ENCODE measurements at places on chromosomes 1 and 21.
A peak's percentile ranks its signal among the peaks of the same experiment; 100 is the strongest.

- DNase-seq = no peak
These were observed 110.3 kb upstream of the CTTNBP2NL start for GRCh38 chr1:112285746-112286145.

- DNase-seq = peak; percentile 77
These were observed 622 bp downstream of the ELK4 start for GRCh38 chr1:205631010-205631767.

DNA sequence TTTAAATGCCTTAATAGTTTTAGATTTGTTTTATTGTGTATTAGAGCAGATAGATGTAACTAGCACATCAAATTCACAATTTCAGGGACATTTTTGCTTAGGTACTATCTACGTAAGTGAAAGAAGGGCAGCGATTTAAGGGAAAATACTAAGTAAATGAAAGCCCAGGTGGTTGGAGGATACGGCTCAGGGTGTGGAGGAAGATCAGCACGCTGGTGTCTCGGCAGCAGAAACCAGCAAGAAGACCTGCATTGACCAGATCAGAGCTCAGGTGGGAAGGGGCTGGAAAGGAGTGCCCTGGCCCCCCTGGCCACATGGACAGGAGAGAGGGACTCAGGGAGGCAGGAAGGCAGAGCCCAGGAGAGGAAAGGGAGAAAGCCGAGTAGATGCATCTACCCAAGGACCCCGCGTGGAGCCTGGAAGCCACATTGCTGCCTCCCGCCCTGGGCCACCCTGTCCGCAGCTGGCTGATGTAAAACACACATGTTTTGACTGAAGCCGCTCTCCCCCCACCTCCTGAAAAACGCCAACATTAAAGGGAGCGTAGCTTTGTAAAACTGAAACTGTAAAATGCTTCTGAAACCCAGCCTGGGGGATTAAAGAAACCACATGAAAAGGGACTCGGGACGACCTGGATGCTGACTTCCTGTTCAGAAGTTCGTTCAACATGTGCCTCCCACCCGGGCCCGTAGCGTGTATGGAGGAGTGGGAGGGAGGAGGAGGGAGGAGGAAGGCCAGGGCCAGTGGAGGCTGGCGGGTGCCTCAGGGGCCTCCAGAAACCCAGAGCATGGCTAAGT is 72.6 kb upstream of the TARDBP start:
- no peak for DNase-seq

DNA sequence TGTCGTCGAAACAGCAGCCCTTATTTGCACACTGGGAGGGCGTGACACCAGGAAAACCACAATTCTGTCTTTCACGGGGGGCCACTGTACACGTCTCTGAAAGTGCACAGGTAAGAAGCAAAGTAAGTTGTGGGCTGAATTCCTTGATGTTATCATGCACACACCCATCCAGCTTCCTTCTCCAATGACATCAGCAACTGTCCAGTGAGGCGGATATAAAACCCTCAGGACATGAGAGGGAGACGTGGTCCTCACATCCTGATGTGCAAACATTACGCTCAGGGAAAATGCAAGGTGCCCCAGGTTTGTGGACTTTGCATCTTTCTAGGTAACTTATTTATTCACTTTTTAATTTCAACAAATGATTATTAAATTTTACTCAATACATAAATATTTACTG is 3.0 kb downstream of the TFF1 start:
- DNase-seq = peak; percentile 33

GRCh38 chr21:31184876-31185275 is 146.6 kb upstream of the KRTAP19-8 start:
- DNase-seq = no peak

DNA sequence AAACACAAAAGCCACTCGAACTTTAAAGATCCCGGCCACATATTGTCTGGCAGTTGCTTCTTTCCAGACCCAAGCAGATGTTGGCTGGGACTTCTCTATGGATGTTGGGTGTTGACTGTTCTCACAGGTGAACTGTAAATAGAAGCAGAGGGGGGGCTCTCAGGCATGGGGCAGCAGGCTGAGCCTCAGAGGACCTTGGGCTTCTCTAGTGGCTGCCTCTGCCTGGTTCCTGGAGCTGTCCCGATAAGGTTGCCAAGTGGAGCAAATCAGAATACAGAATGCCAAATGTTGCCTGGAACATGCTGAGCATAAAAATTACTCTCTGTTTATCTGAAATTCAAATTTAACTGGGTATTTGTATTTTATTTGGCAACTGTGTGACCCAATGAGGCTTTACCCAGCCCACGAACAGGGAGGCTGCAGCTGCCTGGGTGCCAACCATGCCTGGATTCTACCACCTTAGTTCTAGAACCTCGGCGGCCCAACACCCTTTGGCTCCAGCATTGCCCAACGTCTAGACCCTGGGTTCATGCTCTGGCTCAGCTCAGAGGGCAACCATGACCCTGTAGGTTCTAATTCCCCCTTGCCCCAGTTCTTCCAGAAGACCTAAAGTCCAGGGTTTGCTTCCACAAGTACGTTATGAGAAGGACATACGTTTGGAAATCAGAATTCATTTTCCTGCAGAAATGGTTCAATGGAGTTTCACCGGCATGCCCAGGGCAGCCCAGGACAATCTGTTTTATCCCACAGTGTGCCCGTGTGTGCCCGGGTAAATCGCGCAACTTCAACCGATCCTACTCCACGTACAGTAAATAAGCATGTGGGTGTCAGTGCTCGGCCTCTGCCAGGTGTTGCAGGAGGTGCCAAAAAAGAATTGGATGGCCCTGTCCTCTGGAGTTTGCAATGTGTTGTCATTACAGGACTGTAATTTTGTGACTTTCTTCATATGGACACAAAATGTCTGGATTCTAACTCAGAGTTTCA is 5.4 kb upstream of the SLC45A1 start:
- DNase-seq = peak; percentile 83

- DNase-seq = peak; percentile 76
These were observed 26.4 kb downstream of the CAPN2 start for GRCh38 chr1:223738465-223739365.

DNA sequence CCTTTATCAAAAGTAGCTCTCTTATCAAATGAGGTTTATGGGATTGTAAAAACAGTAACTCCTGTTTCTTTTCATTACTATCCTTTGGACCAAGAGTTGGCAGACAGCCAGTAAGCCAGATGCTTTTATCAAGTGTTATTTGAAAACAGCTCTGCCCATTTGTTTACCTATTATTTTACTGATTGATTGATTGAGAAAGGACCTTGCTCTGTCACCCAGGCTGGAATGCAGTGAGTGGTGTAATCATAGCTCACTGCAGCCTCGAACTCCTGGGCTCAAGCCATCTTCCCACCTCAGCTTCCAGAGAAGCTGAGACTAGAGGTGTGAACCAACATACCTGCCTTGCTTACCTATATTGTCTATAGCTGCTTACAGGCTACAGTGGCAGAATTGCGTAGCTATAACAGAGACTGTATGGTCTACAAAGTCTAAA is 3.6 kb downstream of the PRKAB2 start:
- peak; percentile 5 for DNase-seq

DNA sequence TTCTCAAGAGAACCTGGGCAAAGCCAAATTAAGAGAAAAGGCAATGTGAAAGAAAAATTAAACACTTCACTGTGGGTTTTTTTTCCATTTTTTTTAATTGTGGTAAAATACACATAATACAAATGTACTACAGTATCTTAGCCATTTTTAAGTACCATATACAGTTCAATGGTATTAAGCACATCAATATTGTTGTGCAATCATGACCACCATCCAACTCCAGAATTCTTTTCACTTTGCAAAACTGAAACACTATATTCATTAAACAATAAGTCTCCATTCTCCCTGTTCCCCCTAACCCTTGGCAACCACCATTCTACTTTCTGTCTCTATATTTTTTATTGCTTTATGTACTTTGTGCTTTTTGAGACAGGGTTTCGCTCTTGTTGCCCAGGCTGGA is 17.8 kb upstream of the OTUD7B start:
- DNase-seq = no peak

DNA sequence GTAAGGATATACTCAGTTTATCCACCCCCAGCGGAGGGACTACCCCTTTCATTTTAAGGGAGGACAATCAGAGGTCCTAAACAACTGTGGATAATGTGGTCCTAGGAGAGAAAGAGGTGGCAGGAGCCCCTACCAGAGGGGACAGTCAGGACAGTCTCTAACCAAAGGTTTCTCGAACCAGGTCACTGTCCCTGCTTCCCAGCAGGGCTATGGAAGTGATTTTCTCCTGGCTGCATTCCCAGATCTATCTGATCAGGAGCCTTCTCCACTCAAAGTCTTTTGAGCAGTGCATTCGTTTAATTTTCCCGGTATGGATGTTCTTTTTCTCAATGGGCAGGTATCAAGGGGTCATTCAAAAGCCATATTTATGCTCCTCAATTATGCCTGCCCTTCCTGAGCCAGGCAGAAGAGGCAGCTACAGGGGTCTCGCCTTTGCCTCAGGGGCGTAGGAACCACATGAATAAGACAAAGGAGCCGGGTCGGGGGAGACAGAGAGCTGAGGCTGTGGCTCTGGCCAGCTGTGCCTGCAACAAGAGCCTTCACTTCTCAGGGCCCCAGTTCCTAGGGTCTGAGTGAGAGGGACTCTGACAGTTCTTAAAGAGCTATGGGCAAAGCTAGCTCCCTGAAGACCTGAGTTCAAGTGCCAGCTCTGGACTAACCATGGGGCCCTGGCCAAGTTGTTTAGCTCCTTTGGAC is 62.5 kb upstream of the DMRTB1 start:
- no peak for DNase-seq

- no peak for DNase-seq
These were observed 29.3 kb upstream of the NFASC start for GRCh38 chr1:204841316-204841715.

DNA sequence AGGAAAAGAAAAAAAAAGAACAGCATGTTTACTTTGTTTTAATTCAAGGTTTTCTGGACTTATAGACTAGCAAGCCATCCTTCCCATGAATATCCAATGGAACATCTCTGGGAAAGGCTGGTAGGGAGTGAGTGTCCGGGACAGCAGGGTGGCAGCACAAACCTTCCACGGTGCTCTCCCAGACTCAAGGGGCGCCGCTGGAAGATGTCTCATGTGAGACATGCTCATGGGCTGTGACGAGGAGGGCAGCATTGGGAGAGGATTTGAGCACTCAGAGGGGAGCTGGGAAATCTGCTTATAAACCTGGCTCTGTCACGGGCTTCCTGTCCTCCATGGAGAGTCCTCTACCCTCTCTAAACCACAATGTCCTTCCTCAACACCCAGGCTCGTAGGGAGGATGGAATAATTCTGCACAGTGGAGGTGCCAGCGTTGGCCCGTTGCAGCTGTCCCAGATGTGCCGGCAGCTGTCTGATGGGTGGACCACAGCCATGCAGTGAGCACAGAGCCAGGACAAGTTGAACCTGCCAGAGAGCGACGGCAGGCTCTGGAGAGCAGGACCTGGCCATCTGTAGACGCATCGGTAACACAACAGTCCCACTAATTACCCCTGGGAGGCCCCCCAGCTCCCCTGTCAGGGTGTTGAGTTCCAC is 100.1 kb upstream of the IGSF21 start:
- DNase-seq = no peak

DNA sequence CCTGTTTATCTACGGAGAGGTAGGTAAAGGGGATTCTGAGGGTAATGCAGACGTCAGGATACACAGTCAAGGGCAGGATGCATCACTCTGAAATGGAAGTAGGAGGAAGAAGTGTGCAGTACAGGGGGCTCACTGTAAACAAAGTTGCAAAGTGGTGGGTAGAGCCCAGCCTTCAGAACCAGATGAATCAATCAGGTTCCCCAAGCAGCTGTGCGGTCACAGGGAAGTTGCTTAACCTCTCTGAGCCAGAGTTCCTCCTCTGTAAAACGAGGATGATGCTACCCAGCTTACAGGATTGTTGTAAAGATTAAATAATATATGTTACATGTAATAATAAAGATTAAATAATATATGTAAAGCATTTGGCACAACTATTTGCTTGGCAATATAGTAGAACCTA is 13.5 kb upstream of the MYOM3 start:
- DNase-seq = no peak

GRCh38 chr1:228837817-228838716 is 102.8 kb downstream of the RHOU start:
- DNase-seq = no peak
